Airway epithelial cell (primary cell): ENCODE measurements at places on chromosomes 5 and 9. TPM values are rescaled to one million over a fixed set of nuclear protein-coding genes. Genes with fewer than 3 reads are reported as not detected.

SLC25A48 gene
- total RNA-seq, result not detected in 2 replicates

LVRN gene
- 0.33 and 0.49 TPM in 2 replicates for total RNA-seq

SAXO1 gene
- total RNA-seq, result 0.49 TPM in 1 of 2 replicates, not detected in the other

PAEP gene
- total RNA-seq, result not detected in 2 replicates

NIPAL4 gene
- total RNA-seq, result 14.9 and 22.1 TPM in 2 replicates

OR13C5 gene
- total RNA-seq, result not detected in 2 replicates

GRM6 gene
- total RNA-seq, result not detected in 2 replicates

HAVCR2 gene
- not detected in 2 replicates for total RNA-seq

PTPN3 gene
- total RNA-seq, result 13.4 and 15.9 TPM in 2 replicates

CD74 gene
- 7.5 and 9.1 TPM in 2 replicates for total RNA-seq

C6 gene
- not detected in 2 replicates for total RNA-seq
